ENCODE measurements at places on chromosomes 1 and 21.
A peak's percentile ranks its signal among the peaks of the same experiment; 100 is the strongest.

- no peaks in the 10 kb centered on the region for H3K27me3 ChIP-seq
- peaks cover 52% of the 10 kb centered on the region for H3K4me1 ChIP-seq
- peak overlapping the region; percentile 78 for H3K27ac ChIP-seq
- no peaks in the 10 kb centered on the region for H3K36me3 ChIP-seq
These were observed 14.0 kb upstream of the FAAP20 start for GRCh38 chr1:2208309-2209239.

- no peaks in the 10 kb centered on the region for H3K36me3 ChIP-seq
- no peak for DNase-seq
- no peak overlapping the region for H3K4me3 ChIP-seq
- no peak overlapping the region for H3K27ac ChIP-seq
These were observed 11.6 kb downstream of the REG4 start for GRCh38 chr1:119799599-119800177.

- peaks cover 15% of the 10 kb centered on the region for H3K4me1 ChIP-seq
- H3K4me3 ChIP-seq, result no peak overlapping the region
- peaks cover 13% of the 10 kb centered on the region for H3K27me3 ChIP-seq
- no peak for DNase-seq
- no peak overlapping the region for H3K27ac ChIP-seq
These were observed 26.6 kb downstream of the POFUT2 start for GRCh38 chr21:45261093-45261492.

DNA sequence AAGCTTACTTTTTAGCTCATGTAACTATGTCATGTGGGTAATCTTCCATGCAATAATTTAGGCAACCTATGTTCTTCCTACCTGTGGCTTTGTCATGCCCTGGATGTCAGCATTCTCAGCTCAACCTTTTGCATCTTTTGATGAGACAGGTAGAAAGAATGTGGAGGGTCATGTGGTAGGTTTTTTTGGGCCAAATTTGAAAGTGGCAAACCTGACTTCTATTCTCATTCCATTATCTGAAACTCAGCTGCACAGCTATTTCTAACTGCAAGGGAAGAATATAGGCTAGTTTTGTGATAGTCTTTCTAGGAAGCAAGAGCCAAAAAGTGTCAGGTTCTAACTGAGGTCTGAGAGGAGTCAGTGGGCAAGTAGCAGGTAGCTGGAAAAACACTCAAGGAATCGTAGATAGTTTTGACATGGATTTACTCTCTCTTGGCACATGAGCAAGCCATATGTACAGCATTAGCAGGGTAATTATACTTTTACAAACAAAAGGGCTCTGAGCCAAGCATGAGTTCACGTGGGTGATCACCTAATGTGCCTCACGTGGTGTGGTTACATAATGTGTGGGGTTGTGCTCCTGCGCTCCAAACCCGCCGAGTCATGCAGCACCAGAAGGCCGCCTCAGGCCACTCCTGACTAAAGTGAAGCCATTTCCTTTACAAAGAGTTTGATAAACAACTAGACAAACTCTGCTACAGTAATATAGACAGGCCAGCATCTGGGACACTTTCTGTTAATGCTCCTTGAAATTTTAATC, 1013.8 kb downstream of the PLA2G4A start:
- H3K4me1 ChIP-seq, result peaks cover 3% of the 10 kb centered on the region
- H3K27me3 ChIP-seq, result no peaks in the 10 kb centered on the region
- no peaks in the 10 kb centered on the region for H3K36me3 ChIP-seq
- H3K27ac ChIP-seq, result no peak overlapping the region
- DNase-seq, result no peak

- DNase-seq, result no peak
- H3K4me3 ChIP-seq, result no peak overlapping the region
- H3K4me1 ChIP-seq, result no peaks in the 10 kb centered on the region
- H3K27me3 ChIP-seq, result no peaks in the 10 kb centered on the region
- no peaks in the 10 kb centered on the region for H3K36me3 ChIP-seq
These were observed 13.9 kb downstream of the ARHGEF19 start for GRCh38 chr1:16198444-16199156.

- no peaks in the 10 kb centered on the region for H3K4me1 ChIP-seq
- DNase-seq, result no peak
- H3K4me3 ChIP-seq, result no peak overlapping the region
These were observed 18.5 kb downstream of the RNASEL start for GRCh38 chr1:182570611-182570970.

DNA sequence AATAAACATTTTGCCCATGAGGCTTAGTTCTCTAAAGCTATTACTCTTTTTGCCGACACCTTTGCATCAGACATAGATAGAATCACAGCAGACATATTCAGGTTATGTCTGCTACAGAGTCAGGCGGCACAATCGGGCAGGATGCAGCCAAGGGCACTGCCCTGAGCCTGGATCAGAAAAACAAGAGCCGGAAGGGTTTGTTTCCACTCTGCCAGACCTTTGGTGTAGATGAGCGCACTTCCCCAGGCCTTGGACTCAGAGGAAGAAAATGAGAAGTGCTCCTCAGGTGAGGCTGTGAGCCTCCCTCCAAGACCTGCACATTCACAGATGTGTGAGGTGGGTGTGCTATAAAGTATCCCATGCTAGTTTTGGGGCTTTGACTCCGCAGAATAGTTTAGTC, 43.7 kb downstream of the GNG12 start:
- H3K36me3 ChIP-seq, result no peaks in the 10 kb centered on the region
- H3K27me3 ChIP-seq, result no peaks in the 10 kb centered on the region
- no peak overlapping the region for H3K4me3 ChIP-seq
- no peak for DNase-seq
- H3K4me1 ChIP-seq, result peaks cover 28% of the 10 kb centered on the region
- H3K27ac ChIP-seq, result no peak overlapping the region

DNA sequence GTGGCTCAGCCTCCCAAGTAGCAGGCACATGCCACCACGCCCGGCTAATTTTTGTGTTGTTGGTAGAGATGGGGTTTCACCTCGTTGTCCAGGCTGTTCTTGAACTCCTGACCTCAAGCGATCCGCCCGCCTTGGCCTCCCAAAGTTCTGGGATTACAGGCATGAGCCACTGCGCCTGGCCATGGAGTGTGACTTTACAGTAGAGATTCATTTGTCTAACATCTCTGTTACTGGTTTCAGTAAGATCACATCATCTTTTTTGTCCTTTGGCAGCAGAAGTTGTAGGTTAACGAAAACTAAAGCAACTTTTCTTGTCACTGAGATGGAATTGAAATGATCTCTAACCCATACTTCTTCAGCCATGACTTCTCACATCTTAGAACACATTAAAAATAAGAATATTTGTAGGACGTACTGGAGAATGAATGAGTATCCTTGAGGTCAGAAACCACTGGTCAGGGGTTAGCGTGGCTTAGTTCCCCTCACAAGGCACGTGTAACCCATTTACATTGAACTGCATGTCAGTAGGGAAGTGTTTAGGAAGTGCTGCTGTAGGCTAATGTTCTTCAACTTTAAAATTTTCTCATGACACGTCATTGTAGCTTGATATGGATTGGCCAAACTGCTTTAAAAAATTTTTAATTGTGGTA, 75.9 kb downstream of the CAMTA1 start:
- H3K27me3 ChIP-seq, result no peaks in the 10 kb centered on the region
- H3K4me1 ChIP-seq, result peaks cover 12% of the 10 kb centered on the region

- H3K4me3 ChIP-seq, result no peak overlapping the region
- no peak for DNase-seq
- H3K36me3 ChIP-seq, result no peaks in the 10 kb centered on the region
- H3K27ac ChIP-seq, result no peak overlapping the region
These were observed 372.2 kb downstream of the MRPL39 start for GRCh38 chr21:25234857-25235801.

- H3K27me3 ChIP-seq, result peaks cover 7% of the 10 kb centered on the region
- no peak overlapping the region for H3K27ac ChIP-seq
- H3K4me3 ChIP-seq, result no peak overlapping the region
- no peaks in the 10 kb centered on the region for H3K4me1 ChIP-seq
These were observed 151.9 kb upstream of the KLHDC7A start for GRCh38 chr1:18328803-18329202.

- H3K27me3 ChIP-seq, result no peaks in the 10 kb centered on the region
- DNase-seq, result no peak
- H3K4me1 ChIP-seq, result peaks cover 3% of the 10 kb centered on the region
- H3K27ac ChIP-seq, result no peak overlapping the region
- no peaks in the 10 kb centered on the region for H3K36me3 ChIP-seq
These were observed 20.2 kb downstream of the PCSK9 start for GRCh38 chr1:55059302-55060132.

- no peak overlapping the region for H3K4me3 ChIP-seq
- peaks cover 25% of the 10 kb centered on the region for H3K4me1 ChIP-seq
- no peak overlapping the region for H3K27ac ChIP-seq
- H3K36me3 ChIP-seq, result no peaks in the 10 kb centered on the region
- peaks cover 42% of the 10 kb centered on the region for H3K27me3 ChIP-seq
These were observed 6.8 kb upstream of the DMRTA2 start for GRCh38 chr1:50430010-50430405.

- no peaks in the 10 kb centered on the region for H3K27me3 ChIP-seq
- H3K36me3 ChIP-seq, result no peaks in the 10 kb centered on the region
- no peaks in the 10 kb centered on the region for H3K4me1 ChIP-seq
- H3K4me3 ChIP-seq, result no peak overlapping the region
These were observed 129.5 kb upstream of the LRRC7 start for GRCh38 chr1:69438056-69438795.

GRCh38 chr1:89898695-89899470, 78.1 kb downstream of the LRRC8D start:
- H3K27me3 ChIP-seq, result no peaks in the 10 kb centered on the region
- peaks cover 8% of the 10 kb centered on the region for H3K4me1 ChIP-seq
- no peak overlapping the region for H3K27ac ChIP-seq
- no peaks in the 10 kb centered on the region for H3K36me3 ChIP-seq
- no peak for DNase-seq

- no peak overlapping the region for H3K4me3 ChIP-seq
- H3K36me3 ChIP-seq, result no peaks in the 10 kb centered on the region
- H3K4me1 ChIP-seq, result no peaks in the 10 kb centered on the region
These were observed 39.0 kb upstream of the CASZ1 start for GRCh38 chr1:10835421-10835820.

GRCh38 chr21:28971171-28971570, 21.5 kb downstream of the LTN1 start:
- H3K27me3 ChIP-seq, result no peaks in the 10 kb centered on the region
- H3K27ac ChIP-seq, result no peak overlapping the region
- no peak overlapping the region for H3K4me3 ChIP-seq
- DNase-seq, result no peak
- H3K4me1 ChIP-seq, result peaks cover 19% of the 10 kb centered on the region
- peaks cover 90% of the 10 kb centered on the region for H3K36me3 ChIP-seq

GRCh38 chr1:157106813-157107189, 7.2 kb upstream of the ETV3L start:
- H3K27ac ChIP-seq, result peak overlapping the region; percentile 7
- no peak for DNase-seq
- H3K4me3 ChIP-seq, result no peak overlapping the region
- H3K36me3 ChIP-seq, result no peaks in the 10 kb centered on the region
- H3K4me1 ChIP-seq, result no peaks in the 10 kb centered on the region

DNA sequence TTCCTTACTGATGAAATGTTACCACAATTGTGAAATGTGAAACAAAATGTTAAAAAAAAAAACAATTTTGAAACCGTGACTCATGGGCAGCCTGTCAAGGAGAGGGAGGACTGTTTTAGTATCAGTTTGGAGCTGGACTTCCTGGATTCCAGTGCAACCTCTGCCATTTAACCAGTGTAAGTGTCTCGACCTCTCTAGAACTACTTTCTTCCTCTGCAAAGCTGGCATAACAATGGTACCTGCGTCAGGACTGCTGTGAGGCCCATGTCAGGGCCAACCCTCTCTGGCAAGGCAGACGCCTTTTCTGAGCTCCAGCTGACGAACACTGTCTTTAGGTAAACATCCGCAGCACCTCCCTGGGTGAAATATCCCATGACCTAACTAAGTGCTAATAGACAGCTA, 20.9 kb downstream of the URB1 start:
- no peak overlapping the region for H3K4me3 ChIP-seq
- peak overlapping the region; percentile 18 for H3K27ac ChIP-seq
- peaks cover 12% of the 10 kb centered on the region for H3K4me1 ChIP-seq
- peaks cover 81% of the 10 kb centered on the region for H3K36me3 ChIP-seq

DNA sequence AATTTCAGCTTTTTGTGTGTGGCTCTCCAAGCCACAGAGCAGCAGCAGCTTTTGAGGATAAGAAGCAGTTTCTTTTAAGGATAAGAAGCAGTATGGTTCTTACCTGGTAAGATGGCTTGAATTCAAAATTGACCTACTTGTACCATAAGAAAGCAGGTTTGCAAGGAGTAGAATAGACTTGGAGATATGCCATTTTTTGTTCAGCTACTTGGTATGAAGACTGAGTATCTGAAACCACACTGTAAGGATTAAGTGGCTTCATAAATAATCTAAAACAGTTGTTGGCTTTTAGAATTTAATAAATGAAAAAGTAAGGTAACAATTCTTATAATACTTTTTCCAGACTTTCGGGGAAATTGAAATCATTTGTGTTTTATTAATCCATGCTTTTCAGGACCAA, 74.2 kb downstream of the ATF6 start:
- no peak overlapping the region for H3K27ac ChIP-seq

DNA sequence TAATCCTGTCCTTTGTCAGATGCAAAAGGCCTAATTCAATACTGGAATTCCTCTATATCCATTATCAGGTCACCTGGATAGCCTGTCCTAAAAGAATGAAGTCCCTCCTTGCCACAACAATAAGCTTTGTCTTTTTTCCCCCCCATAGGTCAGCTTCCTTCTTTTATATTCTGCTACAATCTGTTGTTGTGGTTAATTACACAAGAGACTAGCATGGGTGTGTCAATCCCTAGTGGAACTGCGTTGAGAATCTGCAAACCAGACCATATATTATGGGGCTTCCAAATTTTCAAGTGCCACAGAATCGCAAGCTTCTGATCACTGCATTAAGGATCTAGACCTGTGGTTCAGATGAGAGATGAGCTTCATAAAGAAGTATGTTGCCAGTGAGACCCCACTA, 349.6 kb downstream of the SMYD3 start:
- peaks cover 9% of the 10 kb centered on the region for H3K4me1 ChIP-seq
- H3K27me3 ChIP-seq, result no peaks in the 10 kb centered on the region
- DNase-seq, result no peak

DNA sequence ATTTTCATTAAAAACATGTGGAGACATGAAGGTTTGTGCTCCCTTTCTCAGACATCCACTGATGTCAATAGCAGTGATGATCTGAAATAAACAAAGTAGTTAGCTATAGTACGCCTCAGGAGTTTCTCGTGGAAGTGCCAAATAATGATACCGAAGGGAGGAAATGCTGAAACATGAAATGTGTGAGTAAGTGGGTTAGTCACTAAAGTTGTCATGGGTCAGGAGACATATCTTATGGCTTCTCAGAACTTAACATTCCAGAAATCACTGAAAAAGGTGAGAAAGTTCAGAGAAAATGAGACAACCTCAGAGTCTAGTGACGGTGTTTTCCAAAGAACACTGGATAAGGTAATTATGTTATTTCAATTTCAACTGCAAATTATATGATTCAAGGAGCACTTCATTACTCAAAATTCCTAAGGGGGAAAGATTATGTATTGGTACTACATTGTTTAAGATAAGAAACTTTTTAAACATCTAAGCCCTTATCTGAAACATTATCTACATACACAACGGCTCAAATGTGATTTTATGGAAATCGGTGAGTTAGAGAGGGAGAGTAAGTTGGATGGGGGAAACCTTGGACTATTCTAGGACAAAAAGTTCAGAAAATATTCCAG, 20.6 kb downstream of the NIBAN1 start:
- no peaks in the 10 kb centered on the region for H3K36me3 ChIP-seq
- H3K27ac ChIP-seq, result peak overlapping the region; percentile 47
- no peak for DNase-seq
